ENCODE measurements at places on chromosomes 5 and 9.

GRCh38 chr5:36152324-36153297 lies 700 bp downstream of the SKP2 start:
- no peak for DNase-seq

GRCh38 chr9:33418090-33418489 lies 15.7 kb upstream of the AQP7 start:
- no peak for DNase-seq

GRCh38 chr5:72691751-72692150 lies 124.7 kb upstream of the TNPO1 start:
- DNase-seq = no peak

DNA sequence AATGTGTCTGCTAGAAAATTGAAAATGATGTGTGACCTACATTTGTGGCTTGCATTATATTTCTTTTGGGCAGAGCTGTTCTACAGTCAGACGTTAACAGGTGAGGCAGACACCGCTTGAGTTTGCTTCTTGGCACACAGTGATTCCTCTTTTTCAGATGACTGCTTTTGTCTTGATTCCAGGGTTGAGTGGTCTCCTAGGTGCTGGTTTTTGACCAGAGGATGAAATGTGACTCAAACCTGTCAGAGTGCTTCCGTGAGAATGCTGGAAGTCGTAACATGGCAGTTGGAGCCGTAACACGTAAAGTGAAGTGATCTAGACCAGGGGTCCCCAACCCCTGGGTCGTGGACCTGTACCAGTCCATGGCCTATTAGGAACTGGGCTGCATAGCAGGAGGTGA lies 28.3 kb upstream of the NDFIP1 start:
- no peak for DNase-seq

DNA sequence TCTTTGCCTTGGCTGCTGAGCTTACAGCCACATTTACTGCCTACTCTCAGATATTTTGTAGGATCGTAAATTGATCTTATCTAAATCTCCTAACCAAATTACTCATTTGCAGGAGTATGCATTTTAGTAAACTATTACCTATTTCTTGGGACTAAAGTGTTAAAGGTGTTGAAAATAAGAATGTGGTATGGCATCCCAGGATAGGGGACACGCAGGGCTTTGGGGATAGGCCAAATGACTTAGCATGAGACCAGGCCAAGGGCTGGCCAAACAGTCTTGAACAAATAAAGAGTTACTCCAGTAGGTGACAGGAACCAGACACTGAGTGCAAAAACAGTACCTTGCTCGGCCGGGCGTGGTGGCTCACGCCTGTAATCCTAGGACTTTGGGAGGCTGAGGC lies 25.1 kb downstream of the TBC1D2 start:
- no peak for DNase-seq

DNA sequence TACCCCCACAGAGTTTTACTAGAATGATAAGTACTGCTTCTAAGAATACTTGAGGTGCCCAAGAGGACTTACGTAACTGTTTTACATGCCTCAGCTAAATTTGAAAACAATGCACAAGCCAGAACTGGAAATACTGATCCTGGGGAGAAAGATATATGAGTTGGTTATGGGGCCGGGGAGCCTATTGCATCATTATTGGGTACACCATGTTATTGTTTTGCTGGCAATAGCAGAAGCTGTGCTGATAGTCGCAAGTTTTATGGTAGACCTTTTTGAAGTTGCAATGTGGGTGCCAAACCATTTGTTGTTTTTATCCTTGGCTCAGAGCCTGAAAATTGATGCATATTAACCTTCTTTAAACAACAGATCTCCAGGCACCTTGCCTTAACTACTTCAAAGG lies 108.4 kb upstream of the DHFR start:
- DNase-seq = no peak

- DNase-seq = peak; percentile 64
Observed at GRCh38 chr9:135602789-135603481, 36.4 kb downstream of the GLT6D1 start.

DNA sequence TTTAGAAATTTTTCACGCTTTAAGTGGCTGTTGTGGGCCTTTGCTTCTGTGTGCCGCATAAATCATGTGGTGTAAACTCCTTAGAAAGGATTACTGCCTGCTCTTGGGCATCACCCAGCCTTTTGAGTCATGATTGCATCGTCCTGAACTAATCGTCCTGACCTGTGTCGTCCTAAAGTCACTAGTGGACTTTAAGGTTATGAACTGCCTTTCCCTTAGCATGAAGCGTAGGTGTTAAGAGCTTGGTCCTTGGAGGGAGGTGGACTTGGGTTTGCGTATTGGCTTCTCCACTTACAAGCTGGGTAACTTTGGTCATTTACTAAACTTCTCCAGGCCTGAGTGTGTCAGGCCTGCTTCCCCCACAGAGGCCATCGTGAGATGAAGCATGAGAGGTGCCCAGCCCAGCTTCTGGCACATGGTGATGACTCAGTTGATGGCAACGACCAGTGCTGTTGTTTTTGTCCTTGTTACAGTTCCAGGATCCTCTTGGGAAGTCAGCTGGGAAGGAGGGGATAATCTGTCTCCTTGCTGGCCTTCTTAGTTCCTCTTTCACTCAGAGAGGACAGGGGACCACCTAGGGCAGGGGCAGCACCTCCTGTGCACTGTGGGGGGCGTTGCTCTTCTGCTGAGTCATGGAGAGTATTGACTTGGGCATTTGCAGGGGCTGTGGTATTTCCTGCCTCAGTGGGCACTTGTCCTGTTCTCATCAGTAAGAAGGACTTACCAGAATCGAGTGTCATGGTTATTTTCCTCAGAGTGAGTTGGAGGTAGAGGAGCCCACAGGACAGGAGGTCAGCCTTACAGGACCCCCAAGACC lies 54.2 kb upstream of the NCS1 start:
- no peak for DNase-seq

- no peak for DNase-seq
Observed at GRCh38 chr9:112711050-112711689, 6.7 kb downstream of the INIP start.

DNA sequence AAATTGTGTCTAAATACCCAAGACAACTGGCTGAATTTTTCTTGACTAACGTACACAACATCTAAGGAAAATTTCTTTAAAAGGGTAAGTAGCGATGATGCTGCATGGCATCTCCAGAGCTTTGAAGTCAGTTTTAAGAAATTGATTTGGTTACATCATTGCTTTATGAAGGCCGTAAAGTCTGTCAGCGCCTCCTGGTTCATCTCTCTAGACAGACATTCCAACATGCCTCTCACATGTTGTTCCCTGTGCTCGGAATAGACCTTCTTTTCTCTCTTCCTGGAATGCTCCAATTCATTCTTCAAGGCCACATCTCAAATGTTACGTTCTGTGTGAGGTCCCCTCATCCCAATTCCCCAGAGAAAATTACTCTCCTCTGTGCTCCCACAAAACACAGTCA lies 108.7 kb upstream of the SSBP2 start:
- DNase-seq = no peak

- DNase-seq = no peak
Observed at GRCh38 chr5:150946351-150946905, 41.6 kb upstream of the ZNF300 start.

- no peak for DNase-seq
Observed at GRCh38 chr5:10049858-10050455, 199.7 kb downstream of the ATPSCKMT start.

DNA sequence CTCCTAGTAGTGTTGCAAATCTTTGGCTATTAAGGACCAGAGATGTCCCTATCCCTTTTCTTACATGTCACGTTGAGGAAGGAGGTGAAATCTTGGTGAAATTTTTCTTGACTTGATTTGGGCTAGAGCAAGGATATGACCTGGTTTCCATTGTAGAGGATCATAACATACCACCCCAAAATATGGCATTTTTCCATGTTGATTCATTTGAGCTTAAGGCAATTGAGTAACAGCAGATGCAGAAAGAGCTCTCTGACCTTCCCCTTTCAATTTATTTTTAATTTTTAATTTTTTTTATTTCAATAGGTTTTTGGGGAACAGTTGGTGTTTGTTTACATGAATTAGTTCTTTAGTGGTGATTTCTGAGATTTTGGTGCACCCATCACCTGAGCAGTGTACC lies 61.2 kb upstream of the MAP1B start:
- no peak for DNase-seq

DNA sequence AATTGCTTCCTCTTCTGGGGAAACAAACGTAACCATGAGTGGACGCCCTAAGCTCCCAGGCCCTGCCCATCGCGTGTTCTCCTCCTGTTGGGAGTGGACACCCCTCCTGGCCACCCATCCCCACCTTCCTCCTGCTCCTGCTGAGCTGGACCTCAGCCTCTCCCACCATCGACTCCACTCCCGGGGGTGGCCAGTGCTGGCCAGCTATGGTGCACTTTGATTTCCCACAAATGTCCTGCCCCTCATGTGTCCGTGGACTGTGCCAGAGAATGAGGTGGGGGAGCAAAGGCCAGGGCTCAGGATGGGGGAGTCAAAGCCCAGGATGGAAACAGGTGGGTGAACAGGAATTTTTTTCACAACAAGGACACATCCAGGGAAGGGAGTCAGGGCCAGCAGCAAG lies 62.8 kb downstream of the MED10 start:
- no peak for DNase-seq

DNA sequence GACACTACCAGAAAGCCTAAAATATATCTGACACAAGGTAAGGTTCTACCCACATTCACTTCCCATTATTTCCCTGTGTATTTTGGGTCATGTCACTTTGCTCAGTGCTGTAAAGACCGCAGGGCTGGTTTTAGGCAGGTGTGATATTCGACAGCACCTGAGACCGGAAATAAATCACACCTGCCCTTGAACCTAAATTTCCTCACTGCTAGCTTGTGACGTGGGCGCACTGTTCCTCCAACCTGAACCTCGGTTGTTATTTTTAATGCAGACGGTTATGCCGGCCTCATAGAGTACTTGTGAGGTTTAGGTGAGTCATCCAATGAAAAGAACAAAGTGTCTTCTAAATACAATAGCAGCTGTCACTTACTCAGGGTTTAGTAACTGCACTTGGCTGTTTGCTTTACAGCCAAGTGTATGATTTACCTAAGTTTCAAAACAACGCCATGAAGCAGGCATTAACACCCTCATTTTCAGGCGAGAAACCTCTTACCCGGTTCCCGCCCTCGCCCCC lies 20.7 kb upstream of the ZNF782 start:
- peak; percentile 45 for DNase-seq

DNA sequence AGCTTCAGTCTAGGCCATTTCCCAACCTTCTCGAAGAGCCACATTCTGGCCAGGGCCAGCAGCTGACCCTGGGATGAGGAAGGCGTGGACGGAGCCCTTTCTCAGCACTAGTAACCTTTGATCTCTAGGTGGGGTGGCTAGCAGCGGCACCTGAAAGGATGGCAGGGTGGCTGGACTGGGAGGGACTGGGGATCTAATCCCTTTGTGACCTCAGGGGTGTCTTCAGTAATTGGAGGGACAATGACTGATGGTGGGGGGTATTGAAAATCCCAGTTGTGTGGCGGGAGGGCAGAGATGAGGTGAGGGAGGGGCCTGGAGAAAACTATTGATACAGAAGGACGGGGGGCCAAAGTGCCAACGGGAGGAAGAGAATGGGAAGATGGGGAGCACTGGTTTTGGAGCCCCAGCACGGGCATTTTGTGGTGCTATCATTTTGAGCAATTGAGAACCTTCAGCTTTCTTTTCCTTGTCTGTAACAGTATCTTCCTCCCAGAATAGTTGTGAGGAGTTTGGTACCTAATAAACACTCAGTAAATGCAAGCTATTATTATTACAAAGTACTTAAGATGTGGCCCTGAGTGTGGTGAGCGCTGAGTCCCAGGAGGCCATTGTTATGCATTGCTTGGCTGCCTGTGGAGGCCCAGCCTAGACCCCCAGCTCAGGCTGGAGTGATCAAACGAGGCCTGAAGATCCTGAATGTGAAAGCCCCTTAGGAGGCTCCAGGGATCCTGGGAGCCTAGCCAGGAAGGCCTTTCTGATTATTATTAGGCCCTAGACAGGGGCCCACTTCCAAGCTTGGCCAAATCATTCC lies 37.3 kb upstream of the UBE2D2 start:
- DNase-seq = no peak

GRCh38 chr5:56419667-56420066 lies 186.5 kb upstream of the ANKRD55 start:
- no peak for DNase-seq

DNA sequence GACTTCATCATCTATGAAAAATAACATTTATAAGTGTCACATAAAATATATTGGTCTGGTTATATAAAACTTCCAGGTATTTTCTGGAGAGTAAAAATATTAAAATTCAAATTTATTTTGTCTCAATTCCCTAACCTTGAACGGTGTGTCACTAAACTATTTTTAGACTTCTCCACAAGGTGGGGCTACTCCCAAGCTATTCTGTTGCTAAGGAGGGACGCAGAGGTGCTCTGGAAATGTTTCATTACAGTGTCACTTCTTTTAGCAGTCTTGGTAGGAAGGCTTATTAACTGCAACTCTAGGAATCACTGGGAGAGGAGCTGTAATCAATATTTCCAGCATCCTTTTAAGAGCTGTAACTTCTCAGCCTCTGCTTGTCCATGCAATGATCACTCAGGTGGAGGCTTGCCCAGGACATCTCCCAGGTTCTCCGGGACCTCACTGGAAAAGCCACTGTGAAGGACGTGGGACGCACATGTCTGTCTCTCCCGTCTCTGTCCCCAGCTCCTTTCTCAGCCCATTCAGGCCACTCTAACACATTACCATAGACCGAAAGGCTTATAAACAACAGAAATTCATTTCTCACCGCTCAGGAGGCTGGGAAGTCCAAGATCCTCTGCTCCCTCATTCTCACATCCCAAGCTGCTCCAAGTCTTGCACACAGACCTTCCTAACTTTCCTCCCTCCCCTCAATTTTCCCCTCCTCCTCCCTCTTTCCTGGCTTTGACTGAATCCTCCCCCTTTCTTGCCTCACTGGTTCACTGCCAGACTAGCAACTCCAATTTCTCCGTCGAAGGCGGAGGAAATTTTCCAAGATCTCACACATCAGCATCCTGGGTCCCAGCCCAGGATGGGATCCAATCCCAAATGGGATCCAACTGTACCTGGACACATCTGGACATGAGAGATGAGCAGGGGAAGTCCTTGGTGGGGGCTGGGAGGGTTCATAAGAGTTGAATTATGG lies 32.7 kb upstream of the DNAH5 start:
- DNase-seq = no peak

DNA sequence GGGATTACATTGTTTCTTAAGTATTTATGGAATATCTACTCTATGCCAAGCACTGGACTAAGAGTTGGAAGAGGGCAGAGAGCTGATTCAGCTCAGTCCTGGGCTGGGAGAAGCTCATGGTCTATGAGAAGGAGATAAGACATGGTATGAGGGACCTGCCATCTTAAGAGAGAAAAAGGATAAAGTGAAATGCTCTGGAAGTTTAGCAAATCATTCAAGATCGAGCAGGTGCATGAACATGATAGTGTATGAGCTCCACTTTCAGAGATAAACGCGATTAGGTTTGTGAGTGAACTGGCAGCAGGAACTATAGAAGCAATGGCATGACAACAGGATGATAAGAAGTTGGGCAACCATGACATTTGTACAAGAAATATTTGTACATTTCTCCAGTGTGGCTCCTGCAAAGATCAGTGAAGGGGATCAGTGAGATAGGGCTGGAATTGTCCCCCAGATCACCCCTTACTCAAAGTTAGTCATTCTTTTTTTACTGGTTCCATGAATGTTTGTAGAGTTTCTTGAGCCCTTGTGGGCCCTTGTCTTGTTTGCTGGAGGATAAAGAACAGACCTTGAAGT lies 26.6 kb upstream of the CCDC180 start:
- DNase-seq = no peak

GRCh38 chr9:136050701-136051452 lies 44.2 kb downstream of the NACC2 start:
- no peak for DNase-seq

GRCh38 chr5:88685591-88686541 lies 197.1 kb downstream of the MEF2C start:
- DNase-seq = no peak

All from activated T-cell treated with anti-CD3 and anti-CD28 coated beads, Interleukin-2, amount 50 U/mL, for 72 hours (primary cell).